ENCODE measurements at places on chromosomes 2 and 18.

- DNase-seq, result peak; percentile 27
These were observed 19.1 kb upstream of the BCL2L11 start for GRCh38 chr2:111101592-111101991.

DNA sequence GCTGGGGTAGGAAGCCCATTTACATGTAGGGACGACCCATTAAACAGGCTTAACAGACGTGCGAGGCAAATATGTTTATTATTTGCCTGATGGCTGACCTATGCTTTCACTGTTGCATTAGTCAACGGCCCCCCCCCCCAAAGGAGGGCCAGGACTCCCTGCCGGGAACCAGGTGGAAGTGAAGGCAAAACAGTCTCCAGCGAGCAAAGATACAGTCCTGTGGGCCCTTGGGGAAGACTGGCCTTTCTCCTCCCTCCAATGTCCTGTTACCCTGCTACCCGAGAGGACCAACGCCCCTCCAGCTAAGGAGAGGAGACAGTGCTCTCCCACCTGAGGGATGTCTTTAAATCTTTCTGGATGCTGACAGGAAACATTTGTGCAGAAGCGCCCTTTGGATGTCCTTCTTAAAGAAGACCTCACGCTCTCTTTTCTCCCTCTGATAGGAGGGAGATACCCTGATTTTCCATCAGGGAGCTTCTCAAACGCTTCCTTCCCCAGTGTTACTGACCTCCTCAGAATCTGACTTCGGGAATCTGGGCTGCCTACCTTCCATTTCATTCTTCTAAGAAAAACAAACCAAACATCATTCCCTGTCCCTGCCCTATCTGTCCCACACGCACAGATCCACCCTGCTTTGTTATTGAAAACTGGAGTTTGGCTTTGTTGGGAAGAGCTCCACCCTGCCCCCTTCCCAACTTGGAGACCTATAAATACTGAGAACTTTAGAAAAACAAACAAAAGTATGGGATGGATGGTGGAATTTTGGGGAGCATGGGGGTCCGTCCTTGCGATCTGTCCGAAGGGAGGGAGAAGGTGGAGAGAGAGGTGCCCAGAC lies 135.9 kb upstream of the SIX3 start:
- no peak for DNase-seq

DNA sequence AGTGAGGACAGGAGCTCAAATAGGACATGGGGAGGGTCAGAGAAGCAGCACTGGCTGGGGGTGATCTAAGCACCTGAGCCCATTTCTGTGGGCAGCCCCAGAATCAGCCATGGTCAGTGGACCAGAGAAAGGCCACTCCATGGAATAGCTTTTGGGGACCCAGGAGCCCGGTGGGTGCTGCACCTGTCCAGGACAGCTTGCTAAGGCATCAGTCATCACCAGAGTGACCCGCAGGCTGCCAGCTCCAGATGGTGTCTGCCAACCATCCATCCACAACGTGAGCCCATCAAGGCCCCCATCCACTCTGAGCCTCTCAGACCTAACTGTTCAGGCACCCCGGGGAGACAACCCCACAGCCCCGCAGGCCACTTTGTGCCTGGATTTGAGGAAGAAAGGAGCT lies 23.6 kb upstream of the COL6A3 start:
- DNase-seq, result no peak

GRCh38 chr18:24190590-24190989 lies 51.7 kb downstream of the CABYR start:
- no peak for DNase-seq

DNA sequence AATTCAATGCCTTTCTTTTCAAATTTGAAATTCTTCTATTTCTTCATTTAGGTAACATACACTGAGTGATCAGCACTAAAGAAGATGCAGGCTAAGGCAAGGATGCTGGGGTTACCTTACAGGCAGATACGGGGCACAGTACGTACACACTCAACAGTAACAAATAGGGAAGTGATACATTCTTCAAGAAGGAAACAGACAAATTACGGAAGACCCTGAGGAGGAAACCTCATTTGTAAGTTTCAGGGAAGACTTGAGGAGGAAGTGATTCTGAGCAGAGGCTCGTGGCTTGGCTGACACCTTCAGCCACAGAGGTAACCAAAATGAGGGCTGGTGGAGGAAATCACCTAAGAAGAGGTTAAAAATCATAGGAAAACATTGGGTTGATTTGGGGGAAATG lies 1108.3 kb upstream of the KLHL29 start:
- no peak for DNase-seq

GRCh38 chr2:207468488-207468887 lies 61.3 kb upstream of the CREB1 start:
- no peak for DNase-seq

GRCh38 chr2:13813236-13813635 lies 819.3 kb upstream of the LRATD1 start:
- no peak for DNase-seq

DNA sequence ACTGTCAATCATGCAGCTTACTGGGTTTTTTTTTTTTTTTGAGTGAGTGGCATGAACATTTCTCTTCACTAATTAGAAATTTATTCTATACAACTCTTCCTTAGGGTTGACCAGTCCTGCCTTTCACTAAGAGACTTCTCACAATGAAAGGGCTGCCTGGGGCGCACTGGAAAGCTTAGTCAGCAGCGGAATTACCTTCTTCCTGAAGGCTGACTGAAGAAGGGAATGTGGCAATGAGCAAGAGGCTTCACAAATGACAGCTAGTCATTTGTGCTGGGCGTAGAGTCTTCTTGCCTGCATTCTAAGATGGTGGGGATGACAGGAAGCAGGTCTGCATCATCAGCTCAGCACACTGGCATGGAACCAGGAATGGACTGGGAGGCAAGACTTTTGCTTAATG lies 15.6 kb upstream of the SCN3A start:
- DNase-seq, result no peak

GRCh38 chr2:126913329-126913728 lies 14.6 kb downstream of the TEX51 start:
- DNase-seq, result no peak

DNA sequence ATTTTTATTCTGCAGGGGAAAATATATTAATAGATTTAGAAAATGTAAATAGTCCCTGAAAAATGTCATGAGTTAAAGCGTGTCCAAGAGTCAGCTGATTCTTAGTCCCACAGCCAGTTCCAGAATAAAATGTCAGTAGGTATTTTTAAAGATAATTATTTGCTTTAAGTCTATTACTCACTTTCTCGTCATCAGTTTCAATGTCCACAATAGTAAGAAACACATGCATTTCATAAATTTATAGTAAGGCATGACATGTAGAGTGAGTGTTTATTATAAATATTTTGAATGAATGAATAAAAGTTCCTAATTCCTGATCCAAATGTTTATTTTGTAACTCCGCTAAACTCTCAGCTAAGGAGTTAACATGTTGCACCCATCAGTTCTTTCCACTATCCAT lies 1044.0 kb upstream of the PIK3C3 start:
- DNase-seq, result no peak

DNA sequence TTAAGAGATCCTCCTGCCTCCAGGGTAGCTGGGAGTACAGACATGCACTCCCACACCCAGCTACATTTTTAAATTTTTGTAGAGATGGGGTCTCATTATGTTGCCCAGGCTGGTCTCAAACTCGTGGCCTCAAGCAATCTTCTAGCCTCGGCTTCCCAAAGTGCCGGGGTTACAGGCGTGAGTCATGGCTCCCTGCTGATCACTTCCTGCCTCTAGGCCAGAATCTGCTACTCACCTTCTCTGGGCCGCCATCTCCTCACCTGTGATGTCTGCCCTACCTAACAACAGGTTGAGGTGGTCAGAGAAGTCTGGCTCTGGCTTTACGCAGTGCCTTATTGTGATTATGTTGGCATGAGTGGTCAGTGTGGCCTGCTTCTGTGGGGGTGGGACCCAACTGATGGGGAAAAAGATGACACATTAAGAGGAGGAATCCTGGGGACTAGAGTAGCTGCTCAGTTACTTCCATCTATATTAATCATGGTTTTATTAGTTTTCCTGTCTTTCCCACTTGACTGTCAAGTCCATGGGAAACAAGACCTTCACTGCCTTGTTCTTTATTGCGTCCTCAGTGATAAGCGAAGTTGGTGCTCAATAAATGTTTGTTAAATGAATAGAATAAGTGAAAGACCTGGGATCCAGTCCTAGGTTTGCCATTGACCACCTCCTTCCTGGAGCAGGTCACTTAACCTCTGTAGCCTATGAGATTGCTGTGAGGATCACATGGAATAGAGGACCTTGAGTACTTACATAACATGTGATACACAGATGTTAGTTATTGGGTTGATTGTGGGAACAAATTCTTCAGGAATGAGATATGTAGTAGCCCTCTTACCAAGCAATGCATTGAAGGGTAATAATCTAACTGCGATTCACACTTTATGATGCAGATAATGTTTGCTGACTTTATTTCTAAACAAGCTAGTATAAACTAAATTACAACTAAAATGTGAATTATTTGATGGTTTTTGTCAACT lies 15.7 kb downstream of the KCTD1 start:
- no peak for DNase-seq

GRCh38 chr18:12858991-12859390 lies 25.0 kb downstream of the PTPN2 start:
- DNase-seq, result no peak

DNA sequence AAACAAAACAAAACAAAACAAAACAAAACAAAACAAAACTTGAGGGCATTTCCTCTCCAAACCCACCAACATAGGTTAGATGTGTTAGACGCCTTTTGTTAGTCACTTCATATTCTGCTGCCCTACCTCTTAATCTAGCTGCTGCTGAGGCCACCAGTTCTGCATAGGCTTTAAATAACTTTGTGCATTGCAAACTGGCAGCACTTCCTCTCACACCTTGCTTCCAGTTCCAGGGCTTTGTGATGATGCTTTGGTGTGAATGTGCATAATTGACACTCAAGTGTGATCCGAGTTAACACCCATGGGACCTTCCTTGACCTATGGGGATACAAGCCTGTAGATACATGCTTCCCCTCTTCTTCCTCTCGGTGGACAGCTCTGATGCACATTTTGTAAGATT lies 2.3 kb upstream of the SERPINB11 start:
- no peak for DNase-seq

DNA sequence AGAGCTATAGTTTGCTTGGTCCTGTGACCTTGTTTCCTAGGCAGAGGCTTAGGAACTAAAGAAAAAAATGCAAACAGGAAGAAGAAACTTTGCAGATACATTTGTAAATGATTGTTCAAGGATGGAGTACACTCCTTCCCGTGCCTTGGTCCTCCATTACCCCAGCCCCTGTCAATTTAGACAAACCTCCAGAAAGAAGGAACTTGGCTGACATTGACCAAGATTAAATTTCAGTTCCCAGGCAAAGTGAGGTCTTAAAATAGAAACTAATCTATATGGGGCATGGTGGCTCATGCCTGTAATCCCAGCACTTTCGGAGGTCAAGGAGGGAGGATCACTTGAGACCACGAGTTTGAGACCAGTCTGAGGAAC lies 179.9 kb upstream of the FN1 start:
- DNase-seq, result no peak

- DNase-seq, result no peak
These were observed 55.7 kb downstream of the LOXHD1 start for GRCh38 chr18:46601141-46601805.

- DNase-seq, result no peak
These were observed 33.0 kb downstream of the RHOB start for GRCh38 chr2:20479835-20480234.

DNA sequence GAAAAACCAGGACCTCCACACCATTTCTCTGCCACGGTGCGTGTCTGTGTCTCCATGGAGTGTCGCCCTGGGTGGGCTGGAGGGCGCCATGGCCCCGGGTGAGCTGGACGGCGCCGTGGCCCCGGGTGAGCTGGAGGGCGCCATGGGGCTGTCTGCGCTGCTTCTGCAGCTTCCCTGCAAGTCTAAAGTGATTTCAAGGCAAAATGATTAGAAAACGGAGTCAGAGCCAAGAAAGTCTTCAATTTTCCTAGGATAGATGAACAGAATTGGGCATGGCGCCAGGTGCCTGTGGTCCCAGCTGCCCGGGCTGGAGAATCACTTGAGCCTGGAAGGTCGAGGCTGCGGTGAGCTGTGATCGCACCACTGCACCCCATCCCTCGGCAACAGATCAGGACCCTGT lies 27.7 kb upstream of the NFATC1 start:
- DNase-seq, result no peak

DNA sequence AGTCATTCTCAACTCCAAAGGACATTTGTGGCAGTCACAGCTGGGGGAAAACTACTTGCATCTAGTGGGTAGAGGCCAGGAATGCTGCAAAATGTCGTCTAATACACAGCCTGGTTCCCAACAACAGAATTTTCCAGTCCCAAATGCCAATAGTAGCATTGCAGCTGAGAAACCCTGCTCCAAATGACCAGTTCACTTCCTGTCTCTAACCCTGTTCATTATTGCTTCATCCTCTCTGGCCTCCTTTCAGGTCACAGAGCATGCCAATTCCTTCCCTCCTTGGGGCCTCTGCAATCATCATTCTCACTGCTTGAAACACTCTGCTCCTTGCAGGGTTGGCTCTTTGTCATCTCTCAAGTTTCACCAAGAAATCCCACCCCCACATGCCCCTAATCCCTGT lies 139.1 kb downstream of the IRS1 start:
- no peak for DNase-seq

- peak; percentile 10 for DNase-seq
These were observed 459 bp upstream of the EFR3B start for GRCh38 chr2:25041307-25041927.

DNA sequence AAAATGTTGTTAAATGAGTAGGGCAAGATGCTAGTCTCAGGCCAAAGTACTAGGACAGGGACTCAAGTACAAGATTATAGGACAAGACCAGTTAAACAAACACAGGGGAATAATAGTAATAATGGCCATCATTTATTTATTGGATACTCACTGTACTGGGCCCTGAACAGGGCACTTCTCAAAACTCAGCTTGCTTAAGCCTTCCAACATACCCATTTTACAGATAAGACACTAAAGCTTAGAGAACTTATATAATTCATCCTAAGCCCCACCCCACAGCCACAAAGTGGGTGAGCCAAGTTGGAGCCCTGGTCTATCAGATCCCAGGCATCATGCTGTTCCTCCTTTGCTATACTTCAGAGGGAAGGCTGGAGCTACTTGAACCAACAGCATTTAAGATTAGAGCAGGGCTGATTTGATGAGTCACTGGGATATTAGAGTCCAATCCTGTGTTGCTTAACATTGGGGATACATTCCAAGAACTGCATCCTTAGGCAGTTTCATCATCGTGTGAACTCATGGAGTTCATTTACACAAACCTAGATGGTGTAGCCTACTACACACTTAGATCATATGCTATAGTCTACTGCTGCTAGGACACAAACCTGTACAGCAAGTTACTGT lies 153.6 kb downstream of the MTCL1 start:
- no peak for DNase-seq

GRCh38 chr2:232771870-232772269 lies 4.5 kb downstream of the KCNJ13 start:
- no peak for DNase-seq

DNA sequence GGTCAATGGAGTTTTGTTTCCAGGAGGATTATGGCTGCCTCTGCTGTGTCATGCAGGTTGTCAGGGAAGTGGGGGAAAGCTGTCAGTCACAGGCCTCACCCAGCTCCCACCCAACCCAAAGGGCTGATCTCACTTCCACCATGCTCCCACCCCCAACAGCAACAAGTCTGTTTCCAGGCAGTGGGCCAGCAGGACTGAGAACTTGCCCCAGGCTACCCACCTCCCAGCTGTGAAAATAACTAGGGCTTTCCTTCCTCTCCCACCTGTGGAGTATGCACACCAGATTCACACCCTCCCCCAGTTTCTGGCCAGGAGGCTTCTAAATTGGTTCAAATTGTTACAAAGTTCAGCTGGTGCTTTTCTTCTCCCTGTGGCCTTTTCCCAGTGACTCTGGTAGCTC lies 95.6 kb upstream of the ACVR1 start:
- no peak for DNase-seq

GRCh38 chr2:118006326-118006725 lies 7.5 kb downstream of the CCDC93 start:
- no peak for DNase-seq

- DNase-seq, result no peak
These were observed 28.4 kb upstream of the MALL start for GRCh38 chr2:110143982-110144381.

All from activated T-cell treated with anti-CD3 and anti-CD28 coated beads, Interleukin-2, amount 50 U/mL, for 72 hours (primary cell).